ENCODE measurements at places on chromosomes 1 and 21. TPM values are rescaled to one million over a fixed set of nuclear protein-coding genes. Genes with fewer than 3 reads are reported as not detected.

Gene AUNIP
- total RNA-seq = 8.6 TPM

Gene ADAMTS4
- 2.7 TPM for total RNA-seq

Gene LCE1E
- total RNA-seq = not detected

Gene IGSF3
- 1.6 TPM for total RNA-seq

Gene RPS6KC1
- total RNA-seq = 8.7 TPM

Gene OR2L2
- total RNA-seq = 0.23 TPM

Gene MMEL1
- 2.5 TPM for total RNA-seq

Gene HSPA6
- total RNA-seq = 0.31 TPM

Gene FMO3
- not detected for total RNA-seq

Gene KIF21B
- total RNA-seq = 55.9 TPM

Gene RAB3B
- total RNA-seq = 0.08 TPM

Gene HSD3B2
- total RNA-seq = not detected

Gene CD1D
- not detected for total RNA-seq

Gene RIPPLY3
- not detected for total RNA-seq

Gene ROR1
- total RNA-seq = not detected

Gene HRNR
- total RNA-seq = not detected

All from activated naive CD4-positive, alpha-beta T cell treated with anti-CD3 and anti-CD28 coated beads, Interleukin-2, amount 50 U/mL, for 72 hours (primary cell).